H9 (cell line): ENCODE measurements at places on chromosomes 16 and 17.

GRCh38 chr16:17718495-17718894, 247.7 kb upstream of the XYLT1 start:
- DNase-seq = no peak

DNA sequence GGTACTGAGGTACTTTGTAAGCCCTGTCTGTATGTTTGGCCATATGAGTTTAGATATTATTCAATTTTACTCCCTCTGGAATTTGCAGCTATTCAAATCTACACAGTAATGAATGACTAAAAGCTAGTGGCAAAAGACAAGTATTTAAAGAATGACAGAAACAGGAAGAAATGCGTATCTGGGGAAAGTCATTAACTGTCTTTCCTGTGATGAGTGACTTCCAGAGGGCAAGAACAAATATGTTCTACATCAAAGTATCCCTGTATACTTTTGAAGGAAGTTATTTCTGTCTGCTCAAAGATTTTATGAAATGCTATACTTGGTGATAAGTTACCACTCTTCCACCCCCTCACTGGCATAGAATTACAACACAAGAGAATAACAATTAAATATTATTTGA, 489.3 kb upstream of the SOX9 start:
- DNase-seq = no peak

GRCh38 chr17:49505854-49506253, 10.8 kb downstream of the NGFR start:
- DNase-seq = no peak

GRCh38 chr17:13243585-13243984, 225.8 kb upstream of the ELAC2 start:
- DNase-seq = no peak

DNA sequence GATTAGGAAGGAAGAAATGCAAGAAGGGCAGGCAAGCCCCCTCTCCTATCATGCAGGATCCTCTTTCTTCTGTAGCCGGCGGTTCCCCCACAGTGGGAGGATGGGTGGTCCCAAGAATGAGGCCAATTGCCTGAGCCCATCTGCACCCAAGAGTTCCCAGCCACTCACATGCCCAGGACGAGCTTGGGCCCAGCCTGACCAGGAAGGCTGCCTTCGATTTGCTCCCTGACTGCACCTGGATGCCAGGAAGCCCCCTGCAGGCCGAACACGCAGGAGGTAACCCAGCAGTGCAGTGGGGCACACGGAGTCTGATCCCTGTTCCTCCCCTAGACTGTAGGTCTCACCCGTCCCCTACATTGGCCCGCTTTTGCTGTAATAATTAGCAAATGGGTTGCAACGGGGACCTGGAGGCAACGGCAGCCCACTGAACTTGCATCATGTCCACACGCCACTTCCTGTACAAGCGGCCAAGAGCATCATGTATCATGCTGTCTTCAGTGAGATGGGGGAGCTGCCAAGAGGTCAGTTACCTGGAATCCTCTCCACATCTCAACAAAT, 67.5 kb downstream of the AMFR start:
- peak; percentile 78 for DNase-seq

DNA sequence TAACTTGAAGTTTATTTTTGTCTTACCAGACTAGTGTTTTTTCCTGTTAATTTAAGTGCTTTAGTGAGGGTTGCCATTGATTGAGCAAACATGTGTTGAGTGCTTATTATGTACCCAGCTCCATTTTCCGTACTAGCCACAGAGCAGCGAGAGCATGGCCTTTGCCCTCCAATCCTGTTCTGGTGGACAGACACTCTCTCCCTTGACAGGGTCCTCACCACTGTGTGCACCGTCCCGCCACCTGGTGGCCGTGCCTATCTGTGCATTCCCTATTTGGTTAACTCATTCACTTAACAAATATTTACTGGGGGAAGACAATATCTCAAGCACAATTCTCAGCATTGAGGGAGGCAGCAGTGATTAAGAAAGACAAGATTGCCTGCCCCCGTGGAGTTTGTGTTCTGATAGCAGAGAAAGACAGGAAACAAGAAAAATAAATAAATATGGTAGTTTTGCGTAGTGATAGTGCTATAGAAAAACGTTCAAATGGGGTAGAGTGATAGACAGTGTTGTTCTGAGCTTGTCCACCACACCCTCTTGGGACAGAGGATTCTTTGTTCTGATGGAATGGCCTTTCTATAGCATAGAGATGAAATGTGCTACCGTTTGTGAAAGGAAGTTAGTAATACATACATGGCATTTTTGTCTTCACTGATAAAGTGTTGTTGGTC, 13.0 kb downstream of the CDH13 start:
- DNase-seq = peak; percentile 74
